Activated T-helper 17 cell treated with anti-CD3 and anti-CD28 coated beads, Interleukin-2, amount 50 U/mL, for 72 hours (primary cell): ENCODE measurements at places on chromosomes 5 and 9. TPM values are rescaled to one million over a fixed set of nuclear protein-coding genes. Genes with fewer than 3 reads are reported as not detected.

The DDX4 gene
- not detected for total RNA-seq

DNA sequence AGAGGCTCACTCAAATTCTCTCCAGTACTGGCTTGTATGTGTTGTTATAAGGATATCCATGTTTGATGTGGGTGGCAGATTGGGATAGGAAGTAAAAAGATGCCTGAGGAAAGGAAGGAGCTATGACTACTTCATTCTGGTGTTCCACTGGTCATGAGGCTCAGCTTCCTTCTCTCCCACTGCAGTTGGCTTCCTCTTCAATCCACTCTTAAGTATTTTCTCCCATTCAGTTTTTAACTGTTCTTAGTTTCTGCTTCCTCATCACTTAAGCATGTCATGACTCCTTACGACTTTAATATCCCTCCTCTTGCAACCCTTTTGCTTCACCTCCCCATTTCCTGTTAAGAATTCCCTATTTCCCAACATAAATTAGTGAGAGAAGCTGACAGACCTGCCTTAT lies 81.1 kb downstream of the PJA2 start:
- H3K4me3 ChIP-seq: no peak overlapping the region
- no peaks in the 10 kb centered on the region for H3K27me3 ChIP-seq
- peaks cover 36% of the 10 kb centered on the region for H3K36me3 ChIP-seq

DNA sequence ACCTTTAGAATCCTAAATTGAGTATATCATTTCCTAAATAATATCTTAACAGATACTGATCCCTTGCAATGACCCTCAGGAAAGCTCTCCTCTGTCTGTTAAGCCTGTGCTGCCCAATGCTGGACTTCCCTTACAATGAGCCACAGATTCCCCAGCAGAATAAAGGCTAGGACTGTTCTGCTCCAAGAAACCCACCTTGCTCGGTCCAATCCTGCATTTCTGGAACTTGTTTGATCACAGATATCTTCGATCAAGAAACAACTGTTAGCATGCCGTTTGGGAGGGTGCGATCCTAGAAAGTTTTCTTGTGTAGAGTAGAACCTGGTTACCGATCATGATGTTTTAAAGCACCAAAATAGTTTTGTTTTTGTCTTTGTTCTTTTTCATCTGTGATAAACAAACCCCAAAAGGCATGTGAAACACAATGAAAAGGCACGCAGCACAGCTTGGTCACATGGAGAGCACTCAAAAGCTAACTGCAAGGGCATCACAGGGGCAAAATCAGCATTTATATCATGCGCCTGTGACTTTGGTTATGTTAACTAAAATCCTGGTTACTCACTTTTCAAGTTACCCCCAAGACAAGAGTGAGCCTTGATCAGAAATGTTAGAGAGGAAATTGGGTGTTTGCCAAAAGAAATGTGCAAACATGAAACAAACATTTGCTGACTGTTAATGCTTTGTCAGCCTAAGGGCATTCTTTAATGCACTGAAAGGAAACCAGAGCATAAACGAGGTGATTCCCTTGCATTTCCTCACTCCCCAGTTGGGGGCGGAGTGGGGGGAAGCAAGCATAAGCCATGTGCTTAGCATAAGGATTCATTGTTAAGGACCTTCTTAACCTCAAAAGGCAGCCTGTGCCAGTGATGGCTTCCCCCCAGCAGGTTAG lies 61.9 kb upstream of the ADAMTS16 start:
- no peaks in the 10 kb centered on the region for H3K36me3 ChIP-seq
- ATAC-seq: no peak
- H3K4me3 ChIP-seq: no peak overlapping the region
- no peak overlapping the region for H3K27ac ChIP-seq

- H3K27me3 ChIP-seq: peaks cover 13% of the 10 kb centered on the region
- H3K36me3 ChIP-seq: no peaks in the 10 kb centered on the region
- no peak overlapping the region for H3K4me3 ChIP-seq
- no peaks in the 10 kb centered on the region for H3K4me1 ChIP-seq
These were observed 99.2 kb downstream of the DAPK1 start for GRCh38 chr9:87596862-87597261.

DNA sequence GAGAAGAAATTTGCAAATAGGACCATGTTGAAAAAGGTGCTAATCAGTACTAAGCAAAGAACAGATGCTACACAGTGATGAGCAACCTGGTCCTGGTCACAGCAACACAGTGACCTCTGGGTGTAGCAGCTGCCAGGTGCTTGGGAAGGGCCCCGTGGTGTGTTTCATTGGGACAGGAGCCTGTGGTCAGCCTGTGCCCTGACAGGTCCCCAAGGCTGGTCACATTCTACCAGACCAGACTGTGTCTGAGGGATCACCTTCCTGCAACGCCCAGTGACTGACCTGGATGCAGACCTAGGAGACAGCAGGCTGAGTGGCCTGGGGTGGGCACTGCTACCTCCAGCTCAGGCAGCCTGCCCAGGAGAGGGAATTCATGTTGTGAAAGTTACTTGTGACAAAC lies 54.8 kb upstream of the FAM120AOS start:
- no peak overlapping the region for H3K4me3 ChIP-seq
- no peak for ATAC-seq
- H3K27me3 ChIP-seq: no peaks in the 10 kb centered on the region
- H3K36me3 ChIP-seq: peaks cover 81% of the 10 kb centered on the region
- peak overlapping the region; percentile 20 for H3K27ac ChIP-seq
- H3K4me1 ChIP-seq: peaks cover 45% of the 10 kb centered on the region

GRCh38 chr5:37721447-37721871 lies 118.4 kb downstream of the GDNF start:
- H3K4me3 ChIP-seq: peak overlapping the region; percentile 15
- no peaks in the 10 kb centered on the region for H3K27me3 ChIP-seq
- peaks cover 49% of the 10 kb centered on the region for H3K36me3 ChIP-seq
- peaks cover 16% of the 10 kb centered on the region for H3K4me1 ChIP-seq
